ENCODE measurements at places on chromosomes 7 and 10.

DNA sequence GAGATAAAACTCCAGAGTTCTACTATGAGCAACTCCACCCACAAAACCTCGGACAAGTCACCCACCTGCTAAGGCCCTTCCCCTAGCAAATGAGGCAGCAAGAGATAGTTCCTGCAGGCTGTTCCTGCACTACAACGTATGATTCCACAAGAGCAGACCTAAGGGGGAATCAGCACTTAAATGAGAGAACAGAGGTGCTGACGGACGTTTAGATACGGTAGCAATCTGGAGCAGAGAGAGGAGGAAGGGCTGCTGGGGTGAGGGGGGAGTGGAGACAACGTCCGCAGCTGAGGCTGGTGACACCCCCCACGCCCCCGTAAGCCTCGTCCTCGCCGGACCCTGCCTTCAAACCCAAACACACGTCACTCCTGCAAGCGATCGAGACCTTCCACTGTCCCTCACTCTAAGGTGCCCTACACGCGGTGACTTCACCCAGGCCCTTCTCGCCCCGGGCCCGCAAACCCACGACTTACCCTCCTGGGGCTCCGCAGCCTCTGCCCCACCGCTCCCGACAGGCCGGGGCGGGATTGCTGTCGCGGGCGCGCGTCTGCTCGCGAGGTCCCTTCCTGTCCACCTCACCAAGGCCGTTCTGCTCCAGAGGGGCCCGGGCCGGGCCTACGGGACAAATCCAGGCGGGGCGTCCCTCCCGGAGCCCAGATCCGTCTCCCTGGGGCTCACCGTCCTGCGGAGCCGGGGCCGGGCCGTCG is 635 bp downstream of the ZNF12 start:
- DNase-seq: peak; percentile 5

DNA sequence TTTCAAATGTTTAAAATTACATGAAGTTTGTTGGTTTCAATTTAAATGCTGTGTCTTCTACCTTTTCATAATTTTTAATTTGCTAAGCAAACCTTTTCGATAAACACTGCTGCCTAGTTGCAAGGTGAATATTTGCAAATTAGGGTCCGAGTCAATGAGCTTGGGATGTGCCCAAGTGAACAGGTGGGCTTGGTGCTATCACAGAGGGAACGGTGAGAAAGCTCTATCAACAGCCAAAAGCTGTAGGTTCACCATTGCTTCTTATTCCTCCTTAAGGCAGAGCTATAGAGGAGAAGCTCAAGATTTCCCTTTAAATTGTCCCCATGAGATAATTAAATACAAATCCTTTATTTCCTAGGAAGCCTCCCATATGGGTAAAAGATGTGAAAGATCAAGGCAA is 245.3 kb upstream of the CELF2 start:
- no peak for DNase-seq

DNA sequence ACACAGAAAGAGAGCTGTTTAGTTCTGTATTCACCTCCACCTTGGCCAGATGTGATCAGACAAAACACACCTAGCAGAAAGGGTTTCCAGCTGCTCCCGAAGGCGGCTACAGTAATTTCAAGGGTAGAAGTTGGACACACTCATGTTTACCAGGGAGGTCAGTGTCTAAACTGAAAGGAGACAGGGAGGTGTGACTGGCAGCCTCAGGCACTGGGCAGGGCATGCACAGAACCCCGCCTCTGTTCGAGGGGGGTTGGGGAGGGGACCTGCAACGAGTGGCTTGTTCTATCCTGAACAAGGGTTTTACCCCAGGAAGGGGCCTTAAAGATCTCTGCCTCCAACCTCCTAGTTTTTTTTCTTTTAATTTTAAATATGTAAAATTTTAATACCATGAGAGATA is 49.6 kb downstream of the BPGM start:
- no peak for DNase-seq

DNA sequence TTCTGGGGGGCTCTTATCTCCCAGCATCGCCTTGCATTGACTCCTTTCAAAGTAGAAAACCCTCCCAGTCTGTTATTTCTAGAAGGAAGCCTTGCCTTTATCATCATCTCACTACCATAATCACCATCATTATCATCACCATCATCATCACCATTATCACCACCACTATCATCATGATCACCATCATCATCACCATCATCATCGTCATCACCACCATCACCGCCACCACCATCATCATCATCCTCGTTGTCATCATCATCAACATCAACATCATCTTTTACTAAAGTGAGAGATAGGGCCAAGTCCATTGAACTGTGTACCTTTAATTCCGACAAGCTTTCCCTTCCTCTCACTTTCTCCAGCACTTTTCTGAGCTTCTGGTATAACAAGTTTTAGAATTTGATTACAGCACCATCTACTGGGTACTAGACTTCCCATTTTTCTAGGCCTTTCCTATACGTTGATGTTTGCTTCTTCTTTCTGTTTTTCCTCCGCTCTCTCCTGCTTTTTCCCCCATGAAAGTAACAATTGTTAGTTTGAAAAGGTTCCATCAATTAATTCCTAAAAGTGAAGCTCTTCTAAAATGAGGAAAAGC is 226.4 kb downstream of the BUB3 start:
- DNase-seq: no peak

DNA sequence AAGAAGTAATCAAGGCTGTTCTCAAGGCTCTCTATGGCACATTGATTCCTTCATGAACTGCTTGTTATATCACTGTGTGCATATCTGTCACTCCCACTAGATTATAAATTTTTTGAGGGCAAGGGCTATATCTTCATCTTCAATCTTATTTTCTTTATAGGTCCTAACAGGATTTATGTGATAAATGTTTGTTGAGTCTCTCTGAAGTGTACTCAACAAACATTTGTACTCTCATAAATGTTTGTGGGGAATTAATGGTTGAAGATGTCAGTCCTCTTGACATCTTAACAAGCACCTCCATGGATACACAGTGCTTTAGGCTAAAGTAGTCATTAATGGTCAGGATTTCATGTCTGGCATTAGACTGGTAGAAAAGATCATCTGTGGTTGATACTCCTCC is 143.2 kb downstream of the RNLS start:
- DNase-seq: no peak

GRCh38 chr7:91636129-91636724 is 244.3 kb downstream of the MTERF1 start:
- no peak for DNase-seq

DNA sequence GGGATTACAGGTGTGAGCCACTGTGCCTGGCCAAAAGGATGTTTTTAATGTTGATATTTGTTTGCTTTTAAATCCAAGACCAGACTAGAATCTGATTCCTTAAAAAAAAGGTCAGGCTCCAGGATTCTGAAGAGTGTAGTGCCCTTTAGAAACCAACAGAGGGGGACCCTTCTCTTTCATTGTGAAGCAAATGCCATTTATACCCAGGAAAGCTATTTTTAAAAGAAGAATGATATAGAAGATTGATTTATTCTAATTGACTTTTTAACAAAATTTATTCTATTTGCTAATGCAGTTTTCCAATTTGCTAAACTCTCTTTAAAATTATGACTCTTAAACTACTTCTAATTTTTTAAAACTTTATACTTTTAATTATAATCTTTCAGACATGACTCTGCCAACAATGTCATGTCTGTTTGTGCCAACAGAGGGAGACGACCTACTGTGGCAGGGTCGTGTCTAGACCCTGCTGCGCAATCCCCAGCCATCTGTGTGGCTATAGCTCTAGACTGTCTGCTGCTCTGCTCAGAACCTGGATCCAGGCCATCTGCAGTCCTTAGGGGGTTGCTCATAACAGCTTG is 201.0 kb upstream of the IMMP2L start:
- no peak for DNase-seq

DNA sequence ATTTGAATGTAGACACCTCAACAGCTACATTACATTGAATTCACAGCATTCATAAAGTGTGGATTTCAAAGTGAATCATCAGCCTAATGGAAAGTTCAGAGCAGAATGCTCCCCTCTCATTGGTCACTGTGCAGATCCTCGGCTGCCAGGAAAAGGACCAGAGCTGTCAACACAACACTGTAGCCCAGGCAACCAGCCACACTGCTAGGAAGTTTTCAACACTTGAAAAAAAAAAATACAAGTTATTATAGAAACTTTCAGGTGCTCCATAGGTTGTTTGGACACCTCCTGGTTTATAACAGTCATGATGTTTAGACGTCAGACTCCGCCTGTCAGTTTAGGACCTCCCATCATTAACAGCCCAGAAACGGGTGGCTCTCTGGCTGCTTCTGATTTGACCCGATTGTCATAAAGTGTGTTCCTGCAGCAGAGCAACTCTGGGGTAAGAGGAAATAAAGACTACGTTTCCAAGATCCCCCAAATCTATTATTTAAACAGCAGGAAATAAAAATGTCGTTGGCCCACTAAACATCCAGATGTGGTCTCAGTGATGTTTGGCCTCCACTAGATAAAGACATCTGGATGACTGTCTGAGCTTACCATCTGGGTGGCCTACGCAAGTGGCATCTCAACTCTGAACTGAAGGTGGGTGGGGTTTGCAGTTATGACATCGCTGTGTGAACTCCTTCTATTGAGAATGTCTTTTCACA is 117.4 kb downstream of the CABCOCO1 start:
- DNase-seq: peak; percentile 7

DNA sequence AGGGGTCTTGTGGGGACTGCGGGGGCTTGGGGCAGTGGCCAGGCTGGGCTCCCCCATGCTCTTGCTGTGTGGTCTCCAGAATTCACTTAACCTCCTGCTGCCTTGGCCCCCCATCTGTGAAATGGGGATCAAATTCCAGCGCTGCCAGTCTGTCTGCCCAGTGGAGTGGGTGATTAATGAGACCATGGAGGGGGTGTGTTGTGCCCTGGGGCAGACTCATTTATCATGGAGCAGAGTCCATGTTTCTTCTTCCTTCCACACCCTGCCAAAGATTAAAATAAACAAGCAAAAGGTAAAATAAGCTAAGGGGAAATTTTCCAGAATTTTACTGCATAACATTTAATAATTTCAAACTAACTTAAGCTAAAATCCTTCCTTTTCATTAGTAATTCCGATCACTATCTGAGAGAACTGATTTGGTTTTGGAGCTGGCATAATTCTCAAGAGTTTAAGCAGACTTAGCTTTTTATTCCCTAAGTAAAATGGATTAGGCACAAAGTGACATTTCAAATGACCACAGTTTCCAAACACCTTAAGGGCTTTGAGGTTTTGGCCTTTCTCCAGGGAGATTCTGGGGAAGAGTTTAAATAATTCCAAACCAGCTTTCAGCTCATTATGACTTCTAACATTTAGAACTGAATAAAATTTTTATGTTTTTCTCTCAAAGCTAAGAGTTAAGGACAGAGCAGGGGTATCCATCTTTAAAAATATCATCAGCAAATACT is 211.9 kb downstream of the CXCL12 start:
- DNase-seq: no peak

DNA sequence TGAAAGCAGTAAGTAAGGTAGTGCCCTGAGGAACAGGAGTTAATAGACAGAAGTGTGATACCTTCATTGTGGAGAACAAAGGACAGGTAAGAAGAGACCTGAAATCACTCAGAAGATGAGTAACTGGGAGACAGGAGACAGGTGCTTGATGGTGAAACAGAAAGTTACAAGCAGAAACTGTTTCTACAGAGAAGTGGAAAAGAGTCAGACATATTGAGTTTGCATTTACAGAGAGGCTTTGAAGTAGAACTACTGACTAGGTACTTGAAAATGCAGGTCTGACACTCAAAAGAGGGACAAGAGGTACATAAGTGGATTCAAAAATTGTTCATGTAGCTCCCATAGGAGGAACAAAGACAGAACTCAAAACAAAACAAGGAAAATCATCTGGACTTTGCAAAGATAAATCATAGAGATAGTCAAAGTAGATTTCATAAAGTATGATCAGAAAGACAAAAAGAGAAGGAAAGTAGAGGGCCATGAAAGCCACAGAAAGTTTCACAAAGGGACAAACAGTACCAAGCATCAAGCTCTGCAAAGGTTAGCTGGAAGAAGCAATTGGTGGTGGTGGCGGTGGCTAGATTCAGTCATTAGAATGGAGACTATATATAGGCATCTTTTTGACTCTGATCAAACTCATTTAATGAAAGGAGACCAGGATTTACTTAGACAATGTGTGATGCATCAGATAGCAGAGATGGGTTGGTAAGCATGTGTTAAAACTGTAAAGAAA is 198.4 kb downstream of the PCLO start:
- no peak for DNase-seq

GRCh38 chr7:92584953-92585352 is 5.2 kb downstream of the FAM133B start:
- DNase-seq: no peak

DNA sequence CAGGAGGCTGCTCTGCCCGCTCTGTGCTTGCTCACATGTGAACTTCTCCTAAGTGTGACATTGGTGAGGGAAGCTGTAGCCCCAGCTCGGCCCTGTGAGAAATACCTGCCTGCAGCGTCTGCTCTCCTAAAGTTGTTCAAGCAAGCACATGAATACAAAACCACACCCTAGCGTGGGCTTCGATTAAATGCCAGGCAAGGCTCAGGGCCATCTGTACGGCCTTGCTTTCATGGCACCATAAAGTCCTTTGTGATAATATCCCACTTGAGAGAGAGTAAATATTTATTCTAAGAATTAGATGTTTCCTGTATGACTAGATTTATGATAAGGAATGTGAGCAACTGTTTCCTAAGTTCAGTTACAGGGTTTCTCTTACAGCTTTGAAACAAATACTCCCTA is 262.8 kb upstream of the KLF14 start:
- DNase-seq: peak; percentile 49

GRCh38 chr7:118586248-118586647 is 361.7 kb downstream of the ANKRD7 start:
- no peak for DNase-seq

- no peak for DNase-seq
Observed at GRCh38 chr7:155093596-155093995, 23.5 kb downstream of the HTR5A start.

DNA sequence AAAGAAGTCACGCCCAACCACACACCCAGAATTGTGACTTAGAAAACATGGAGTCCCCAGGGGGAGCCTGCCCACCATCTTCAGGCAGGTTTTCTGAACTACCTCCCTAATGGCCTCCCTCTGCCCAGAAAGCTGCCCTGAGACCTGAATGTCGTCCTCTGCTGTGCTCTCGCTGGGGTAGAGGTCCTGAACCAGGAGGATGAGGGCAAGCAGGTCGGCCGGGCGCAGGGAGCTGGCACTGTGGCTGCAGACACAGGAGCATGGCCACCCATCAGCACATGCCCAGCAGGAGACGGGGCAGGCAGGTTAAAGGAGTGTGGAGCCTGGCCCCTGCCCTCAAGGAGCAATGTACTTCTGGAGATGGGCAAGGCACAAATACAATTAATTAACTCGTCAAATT is 15.4 kb upstream of the PYROXD2 start:
- no peak for DNase-seq

DNA sequence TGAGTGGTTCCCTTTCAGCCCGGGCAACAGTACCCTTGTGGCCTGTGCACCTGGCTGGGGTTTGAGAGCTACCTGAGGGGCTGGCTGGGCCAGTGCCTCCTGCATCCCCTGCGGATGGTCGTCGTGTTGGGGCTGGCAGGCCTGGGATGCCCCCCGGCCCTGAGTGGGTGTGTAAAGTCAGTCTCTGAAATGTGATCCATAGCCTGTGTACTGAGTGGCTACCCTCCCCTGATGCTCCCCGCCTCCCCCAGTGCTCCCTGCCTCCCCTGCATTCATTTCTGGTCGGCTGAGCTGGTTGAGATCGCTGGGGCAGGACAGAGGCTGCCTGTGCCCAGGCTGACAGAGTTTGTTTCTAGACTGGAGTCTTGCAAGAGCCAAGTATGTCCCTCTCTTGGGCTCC is 9.3 kb downstream of the ZNF316 start:
- DNase-seq: no peak

Measured in activated CD4-positive, alpha-beta T cell treated with anti-CD3 and anti-CD28 coated beads for 4 hours (primary cell).